Naive thymus-derived CD8-positive, alpha-beta T cell (primary cell): ENCODE measurements at places on chromosomes 12 and 14. TPM values are rescaled to one million over a fixed set of nuclear protein-coding genes. Genes with fewer than 3 reads are reported as not detected.

DNA sequence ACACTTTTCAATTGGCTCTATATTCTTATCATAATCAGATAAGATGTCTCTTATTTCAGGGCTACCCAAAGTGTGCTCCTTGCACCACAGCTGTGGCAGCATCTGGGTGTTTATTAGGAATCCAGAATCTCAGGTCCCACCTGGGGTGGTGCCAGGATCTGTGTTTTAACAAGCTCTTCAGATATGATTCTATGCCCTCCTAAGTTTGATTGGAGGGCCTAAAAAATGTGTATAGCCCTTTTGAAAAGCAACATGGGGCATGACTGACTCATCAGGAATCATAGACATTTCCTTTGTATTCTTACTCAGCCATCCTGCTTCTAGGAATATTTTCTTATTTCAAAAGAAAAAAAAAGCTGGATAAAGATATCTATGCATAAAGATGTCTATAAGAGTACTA lies 103.1 kb downstream of the HELB start:
- DNase-seq, result no peak

Gene GALNT8
- total RNA-seq, result 0.86 TPM

GRCh38 chr12:27732281-27732680 lies 21.6 kb downstream of the MRPS35 start:
- no peak for DNase-seq

- DNase-seq, result no peak
Observed at GRCh38 chr14:37658156-37658555, 62.7 kb downstream of the TTC6 start.

GRCh38 chr12:120229487-120230325 lies 28.8 kb upstream of the RPLP0 start:
- no peak for DNase-seq

- DNase-seq, result no peak
Observed at GRCh38 chr12:106192659-106193393, 54.1 kb upstream of the NUAK1 start.

Gene MMP17
- total RNA-seq, result 0.62 TPM

DNA sequence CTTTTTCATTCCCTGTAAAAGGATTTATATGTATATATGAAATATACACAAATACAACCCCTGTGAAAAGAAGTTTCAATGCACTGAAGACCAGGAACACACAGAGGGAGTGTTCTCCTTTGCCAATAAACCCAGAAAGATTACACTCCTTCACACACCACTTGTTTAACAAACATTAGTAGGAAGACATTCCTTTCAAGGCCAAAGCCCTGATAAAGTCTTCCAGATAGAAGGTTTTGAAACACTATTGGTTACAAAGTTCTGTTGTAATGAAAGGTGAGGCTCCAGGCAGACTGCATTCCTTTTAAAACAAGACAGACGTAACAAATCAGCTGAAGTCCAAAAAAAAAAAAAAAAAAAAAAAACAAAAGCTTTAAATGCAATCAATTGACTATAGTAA lies 81.0 kb downstream of the PTPN21 start:
- no peak for DNase-seq

Gene LIN7A
- not detected for total RNA-seq

GRCh38 chr14:92475451-92476187 lies 38.0 kb upstream of the RIN3 start:
- DNase-seq, result no peak

Gene TMPRSS12
- not detected for total RNA-seq

Gene B4GALNT1
- 0.30 TPM for total RNA-seq

- DNase-seq, result no peak
Observed at GRCh38 chr14:77557391-77557790, 58.8 kb upstream of the ISM2 start.

Gene LUM
- total RNA-seq, result not detected

DNA sequence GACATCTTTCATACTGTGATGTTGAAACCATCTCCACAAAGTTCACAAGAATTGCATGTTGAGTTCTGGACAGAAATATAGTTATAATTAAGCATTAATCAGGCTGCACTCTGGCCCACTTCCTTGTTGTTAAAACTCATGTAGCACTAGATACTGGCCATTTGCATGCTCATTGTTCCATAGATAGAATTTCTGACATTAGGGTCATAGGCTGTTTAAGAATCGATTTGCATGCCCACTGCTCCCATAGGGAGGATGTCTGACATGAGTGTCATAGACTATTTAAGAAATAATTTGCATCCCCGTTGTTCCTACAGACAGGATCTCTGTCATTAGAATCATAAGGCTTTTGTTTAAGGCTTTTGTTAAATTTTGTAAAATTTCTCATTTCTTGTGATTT lies 50.2 kb downstream of the MYF5 start:
- no peak for DNase-seq

Gene FAM222A
- 1.6 TPM for total RNA-seq

DNA sequence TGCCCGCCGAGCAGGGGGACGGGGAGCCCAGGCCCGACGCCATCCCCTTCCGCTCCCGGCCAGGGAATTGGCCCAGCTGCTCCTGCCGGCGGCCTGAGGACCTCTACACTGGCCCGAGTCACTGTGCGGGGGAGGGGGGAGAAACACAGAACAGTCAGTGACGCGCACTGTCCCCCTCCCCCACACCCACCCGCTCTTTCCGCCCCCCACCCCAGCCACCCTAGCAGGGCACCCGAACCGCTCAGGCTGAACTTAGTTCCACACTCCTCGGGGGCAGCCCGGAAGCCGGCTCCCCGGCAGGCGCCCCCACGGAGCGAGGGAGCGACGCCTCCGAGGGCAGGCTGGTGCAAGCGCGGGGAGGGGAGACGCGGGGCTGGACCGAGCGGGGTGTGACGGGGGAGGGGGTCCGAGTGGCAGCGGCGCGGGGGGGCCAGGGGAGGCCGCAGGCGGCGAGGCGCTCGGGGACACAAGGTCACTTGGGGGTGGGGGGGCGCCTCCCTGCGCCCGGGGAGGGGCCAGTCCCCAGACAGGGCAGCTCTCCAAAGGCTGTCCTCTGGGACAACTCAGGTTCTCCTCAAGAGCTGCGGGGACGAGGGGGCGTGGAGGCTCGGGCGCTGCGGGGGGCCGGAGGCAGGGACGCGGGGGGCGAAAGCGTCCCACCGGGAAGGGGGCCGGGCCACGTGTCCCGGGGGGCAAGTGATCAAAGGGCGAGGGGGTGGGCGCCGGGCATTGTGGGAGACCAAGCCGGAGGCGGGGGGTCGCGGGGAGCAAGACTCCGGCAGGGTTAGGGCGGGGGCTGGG lies 648 bp downstream of the CHD4 start:
- DNase-seq, result peak; percentile 67

Gene PTPRR
- total RNA-seq, result not detected

Gene PRB2
- total RNA-seq, result not detected

Gene STAB2
- total RNA-seq, result not detected

DNA sequence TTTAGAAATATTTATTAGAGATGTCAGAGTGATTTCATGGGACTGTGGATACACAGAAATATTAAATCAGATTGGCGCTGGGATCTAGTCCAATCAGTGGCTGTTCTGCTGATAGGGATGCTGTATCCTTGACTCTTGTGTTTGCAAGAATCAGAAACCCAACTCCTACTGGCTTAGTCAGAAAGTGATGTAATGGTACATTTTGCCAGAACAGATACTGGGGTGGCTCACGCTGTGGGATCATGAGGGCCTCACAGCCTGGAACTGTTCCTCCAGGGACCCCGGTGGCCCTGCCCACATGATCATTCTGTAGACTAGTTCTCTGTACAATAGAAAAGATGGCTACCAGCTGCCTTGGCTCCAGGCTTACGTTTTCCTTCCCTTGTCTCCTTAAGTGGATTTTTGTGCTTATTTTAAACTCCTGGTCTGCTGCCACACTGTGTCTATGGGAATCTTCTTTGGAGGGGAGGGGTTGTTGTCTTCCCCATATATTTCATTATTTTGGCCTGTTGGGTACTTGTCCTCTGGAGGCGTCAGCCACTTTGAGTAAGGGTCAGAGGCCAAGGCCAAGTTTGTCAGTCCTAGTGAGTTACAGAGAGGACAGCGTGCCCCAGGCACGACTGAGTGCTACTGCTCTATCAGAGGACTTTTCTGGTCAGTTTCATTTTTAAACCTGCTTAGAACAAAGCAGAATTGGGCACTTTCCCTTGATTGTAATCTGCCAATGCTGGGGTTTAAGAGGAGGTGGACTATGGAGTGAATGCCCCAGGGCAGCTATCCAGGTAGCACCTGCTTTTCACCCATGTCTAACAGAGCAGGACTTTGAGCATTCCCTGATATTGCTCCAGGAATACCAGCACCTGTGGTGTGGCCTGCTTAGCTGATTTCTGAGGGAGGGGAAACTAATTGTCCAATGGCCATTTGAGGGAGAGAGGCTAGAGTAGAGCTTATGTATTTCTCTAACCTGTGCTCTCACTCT lies 164.3 kb downstream of the SLC5A8 start:
- no peak for DNase-seq

DNA sequence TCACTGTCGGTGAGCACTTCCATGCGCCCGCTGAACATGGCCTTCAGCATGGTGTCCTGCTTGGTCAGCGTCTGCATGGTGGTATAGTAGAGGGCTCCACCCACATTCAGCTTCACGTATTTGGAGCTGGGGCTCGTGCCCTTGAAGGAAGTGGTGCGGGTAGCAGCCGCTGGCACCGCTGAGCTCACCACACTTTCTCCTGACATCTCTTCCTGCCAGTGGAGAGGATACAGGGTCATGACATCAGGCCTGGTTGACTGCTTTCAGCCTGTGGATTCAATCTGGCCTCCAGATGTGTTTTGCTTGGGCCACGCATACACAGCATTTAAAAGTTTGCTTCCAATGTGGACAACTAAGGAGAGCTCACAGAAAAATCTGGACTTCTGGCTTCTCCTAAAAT lies 7.6 kb downstream of the KCTD10 start:
- DNase-seq, result no peak

GRCh38 chr12:68538726-68539614 lies 71.7 kb upstream of the RAP1B start:
- peak; percentile 85 for DNase-seq

DNA sequence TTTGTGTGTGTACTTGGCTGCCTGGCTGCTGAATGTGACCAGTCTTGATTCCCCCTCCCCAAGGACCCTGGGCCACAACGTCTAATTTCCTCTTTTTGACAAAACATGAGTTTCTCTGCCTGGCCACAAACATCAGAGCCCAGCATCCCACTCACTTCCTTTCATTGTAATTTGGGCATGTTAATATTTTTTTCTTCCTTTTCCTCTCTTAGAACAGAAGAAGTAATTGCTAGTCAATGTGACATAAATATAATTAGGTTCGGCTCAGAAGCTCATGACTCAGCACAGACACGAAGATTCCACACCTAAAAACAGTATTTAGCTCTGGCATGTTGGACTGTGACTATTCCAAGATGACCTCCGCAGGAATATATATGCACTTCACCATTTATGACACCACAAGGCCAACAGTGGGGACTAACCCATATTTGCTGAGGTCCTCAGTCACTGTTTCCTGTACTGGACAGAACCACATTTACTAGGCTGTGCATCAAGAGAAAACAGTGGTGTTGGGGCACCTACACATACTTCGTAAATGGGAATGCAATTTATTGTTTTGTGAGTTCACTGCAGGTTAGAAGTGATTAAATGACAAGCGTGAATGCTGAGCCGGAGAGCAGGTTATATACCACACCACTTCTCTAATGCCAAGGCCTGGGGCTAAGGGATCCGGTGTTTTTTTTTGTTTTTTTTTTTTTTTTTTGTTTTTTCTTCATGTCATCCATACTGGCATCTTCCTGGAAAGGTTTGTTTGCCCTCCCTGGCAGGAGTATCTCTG lies 4.2 kb downstream of the GSG1 start:
- no peak for DNase-seq

Gene UTP20
- 17.2 TPM for total RNA-seq
